Small intestine (tissue), 16 donors: ENCODE measurements at places on chromosomes 6 and 20. TPM values are rescaled to one million over a fixed set of nuclear protein-coding genes. Genes with fewer than 3 reads are reported as not detected.

The PTPRK gene
- polyA plus RNA-seq, result 16.1 TPM

The TMEM151B gene
- not detected for polyA plus RNA-seq

The CCDC170 gene
- polyA plus RNA-seq, result 3.1 TPM

The CAPN11 gene
- 0.18 TPM for polyA plus RNA-seq

The GLP1R gene
- not detected for polyA plus RNA-seq

The CLPSL2 gene
- polyA plus RNA-seq, result not detected

The EPPIN gene
- not detected for polyA plus RNA-seq

The PAX1 gene
- not detected for polyA plus RNA-seq

The TFAP2A gene
- 0.58 TPM for polyA plus RNA-seq

The OLIG3 gene
- not detected for polyA plus RNA-seq

The C20orf144 gene
- not detected for polyA plus RNA-seq

The TMEM217 gene
- polyA plus RNA-seq, result 0.38 TPM

The WFDC2 gene
- 7.8 TPM for polyA plus RNA-seq

The SLC22A7 gene
- polyA plus RNA-seq, result 0.10 TPM

The BPI gene
- polyA plus RNA-seq, result not detected

The PSORS1C2 gene
- polyA plus RNA-seq, result not detected

The CD24 gene
- 41.1 TPM for polyA plus RNA-seq

The PTCRA gene
- not detected for polyA plus RNA-seq

The ARMH2 gene
- polyA plus RNA-seq, result not detected

The ANKRD66 gene
- not detected for polyA plus RNA-seq

The SNPH gene
- 0.45 TPM for polyA plus RNA-seq

The KCNQ5 gene
- 0.27 TPM for polyA plus RNA-seq

The DDO gene
- 5.5 TPM for polyA plus RNA-seq

The EBF4 gene
- polyA plus RNA-seq, result 3.5 TPM

The RHAG gene
- polyA plus RNA-seq, result 0.40 TPM

The LY6G6F gene
- not detected for polyA plus RNA-seq
